ENCODE measurements at places on chromosomes 3 and 15. TPM values are rescaled to one million over a fixed set of nuclear protein-coding genes. Genes with fewer than 3 reads are reported as not detected.

The NMB gene
- 1.7 TPM for total RNA-seq

The LARP6 gene
- not detected for total RNA-seq

The GATM gene
- 2.9 TPM for total RNA-seq

The CMTM8 gene
- total RNA-seq = 2.7 TPM

The FEZF2 gene
- total RNA-seq = not detected

The HTR3E gene
- not detected for total RNA-seq

The CFAP91 gene
- total RNA-seq = 0.11 TPM

The SHQ1 gene
- total RNA-seq = 22.8 TPM

GRCh38 chr3:164465172-164465571 lies 613.1 kb downstream of the SI start:
- no peaks in the 10 kb centered on the region for H3K4me1 ChIP-seq
- no peak overlapping the region for H3K27ac ChIP-seq
- no peak overlapping the region for H3K4me3 ChIP-seq
- no peak for DNase-seq
- H3K36me3 ChIP-seq = no peaks in the 10 kb centered on the region

DNA sequence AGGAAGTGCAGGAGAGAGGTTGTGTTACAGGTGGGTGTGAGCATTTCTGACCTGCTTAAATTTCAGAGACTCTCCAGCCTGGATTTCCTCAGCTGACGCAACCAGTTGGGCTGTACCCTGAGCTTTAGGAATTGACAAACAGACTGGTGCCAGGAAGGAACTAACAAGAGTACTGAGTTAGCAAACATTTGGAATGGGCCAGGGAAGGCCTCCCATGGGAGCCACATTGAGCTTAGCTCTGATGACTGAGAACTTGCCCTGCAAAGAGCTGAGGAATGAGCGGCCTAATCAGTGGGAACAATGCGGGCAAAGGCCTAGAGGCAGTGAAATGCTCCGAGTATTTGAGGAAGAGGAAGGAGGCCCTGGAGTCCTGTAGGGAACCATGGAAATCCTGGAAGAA lies 254.2 kb downstream of the FEZF2 start:
- H3K4me1 ChIP-seq = no peaks in the 10 kb centered on the region
- H3K27me3 ChIP-seq = no peaks in the 10 kb centered on the region
- H3K27ac ChIP-seq = no peak overlapping the region
- no peaks in the 10 kb centered on the region for H3K36me3 ChIP-seq
- H3K4me3 ChIP-seq = no peak overlapping the region
- no peak for DNase-seq

DNA sequence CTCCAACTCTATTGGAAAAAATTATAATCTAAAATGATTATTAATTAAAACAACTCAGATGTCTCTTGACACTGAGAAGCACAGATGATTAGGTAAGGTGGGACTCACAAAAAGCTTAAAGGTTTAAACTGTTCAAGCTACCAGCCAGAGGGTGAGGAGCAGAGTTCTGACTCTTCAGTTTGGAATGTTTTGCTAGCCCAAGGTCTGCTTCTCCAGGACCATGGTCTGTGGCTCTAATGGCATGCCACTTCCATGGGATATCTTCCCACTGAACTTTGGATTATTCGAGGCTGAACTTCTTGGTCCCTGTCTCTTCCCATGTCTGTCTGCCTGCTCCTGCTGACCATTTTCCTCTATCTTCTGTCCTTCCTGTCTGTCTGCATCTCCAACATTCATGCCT lies 49.2 kb downstream of the CACNA2D3 start:
- no peaks in the 10 kb centered on the region for H3K36me3 ChIP-seq
- no peaks in the 10 kb centered on the region for H3K4me1 ChIP-seq
- no peak overlapping the region for H3K27ac ChIP-seq
- no peak overlapping the region for H3K4me3 ChIP-seq

GRCh38 chr3:12483872-12484197 lies 445 bp upstream of the TSEN2 start:
- H3K36me3 ChIP-seq = no peaks in the 10 kb centered on the region
- H3K4me3 ChIP-seq = peak overlapping the region; percentile 95
- DNase-seq = no peak
- peaks cover 27% of the 10 kb centered on the region for H3K4me1 ChIP-seq
- peak overlapping the region; percentile 95 for H3K27ac ChIP-seq

- H3K36me3 ChIP-seq = no peaks in the 10 kb centered on the region
- H3K4me1 ChIP-seq = no peaks in the 10 kb centered on the region
- H3K27me3 ChIP-seq = no peaks in the 10 kb centered on the region
- DNase-seq = no peak
- H3K27ac ChIP-seq = no peak overlapping the region
- H3K4me3 ChIP-seq = no peak overlapping the region
Observed at GRCh38 chr15:83720468-83720867, 66.5 kb downstream of the ADAMTSL3 start.

DNA sequence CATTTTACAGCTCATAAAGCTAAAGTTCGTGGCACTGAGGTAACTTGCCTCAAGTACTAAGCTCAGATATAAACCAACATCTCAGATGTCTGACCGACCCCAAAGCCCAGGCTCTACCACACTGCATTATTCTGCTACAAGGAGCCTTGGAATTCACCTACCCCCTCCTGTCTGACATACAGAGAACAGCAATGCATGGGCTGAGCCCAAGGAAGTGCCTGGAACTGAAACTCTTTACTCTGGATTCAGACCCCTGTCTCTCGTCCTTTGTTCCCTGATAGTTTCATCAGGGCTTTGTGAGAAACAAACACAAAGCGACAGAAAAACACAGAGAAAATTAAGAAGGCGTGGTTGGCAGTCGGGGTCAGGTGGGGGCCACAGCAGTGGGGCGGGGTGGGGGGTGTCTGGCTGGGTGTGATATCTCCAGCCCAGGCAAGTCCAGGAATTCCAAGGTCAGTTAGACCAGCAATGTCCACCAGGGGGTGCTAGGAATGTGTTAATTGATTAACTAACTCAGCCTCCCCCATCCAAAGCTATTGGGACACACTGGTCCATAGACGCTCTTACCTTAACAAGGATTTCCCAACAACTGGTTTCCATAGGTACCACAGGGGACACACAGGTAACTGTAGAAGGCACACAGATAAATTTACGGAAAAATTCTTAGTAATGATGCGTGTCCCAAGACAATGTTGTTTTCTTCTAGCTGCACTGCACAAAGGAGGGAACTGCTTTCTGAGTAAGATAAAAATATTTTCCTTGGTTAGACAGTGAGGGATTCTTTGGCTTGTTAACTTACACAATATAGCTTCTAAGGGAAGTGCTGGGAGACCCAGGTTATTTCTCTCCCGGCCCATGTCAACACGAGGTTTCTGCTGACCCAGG lies 18.8 kb upstream of the SSUH2 start:
- H3K27ac ChIP-seq = no peak overlapping the region
- no peak overlapping the region for H3K4me3 ChIP-seq
- H3K4me1 ChIP-seq = no peaks in the 10 kb centered on the region
- H3K27me3 ChIP-seq = peaks cover 24% of the 10 kb centered on the region
- DNase-seq = no peak

DNA sequence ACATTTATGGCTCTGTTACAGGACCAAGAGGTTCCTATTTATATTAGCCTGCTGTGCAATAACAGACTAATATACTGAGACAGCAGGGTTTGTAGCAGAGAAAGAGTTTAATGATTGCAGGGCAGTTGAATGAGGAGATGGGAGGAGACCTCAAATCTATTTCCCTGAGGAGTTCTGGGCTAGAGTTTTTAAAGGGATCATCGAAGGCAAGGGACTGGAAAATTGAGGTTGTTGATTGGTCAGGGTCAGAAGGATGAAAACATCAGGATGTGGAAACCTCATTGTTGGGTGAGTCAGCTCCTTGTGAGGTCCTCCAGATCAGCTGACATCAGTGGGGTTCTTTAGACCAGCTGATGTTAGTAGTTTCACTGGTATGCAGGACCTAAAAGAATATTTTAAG lies 60.6 kb upstream of the GOLGA8B start:
- no peak for DNase-seq
- no peak overlapping the region for H3K27ac ChIP-seq
- peaks cover 15% of the 10 kb centered on the region for H3K27me3 ChIP-seq
- H3K4me1 ChIP-seq = peaks cover 2% of the 10 kb centered on the region
- H3K4me3 ChIP-seq = no peak overlapping the region

- H3K27ac ChIP-seq = no peak overlapping the region
- no peaks in the 10 kb centered on the region for H3K27me3 ChIP-seq
- no peak overlapping the region for H3K4me3 ChIP-seq
- no peaks in the 10 kb centered on the region for H3K36me3 ChIP-seq
- no peaks in the 10 kb centered on the region for H3K4me1 ChIP-seq
Observed at GRCh38 chr3:178302966-178303930, 233.0 kb upstream of the KCNMB2 start.

GRCh38 chr15:48282216-48282615 lies 49.0 kb upstream of the DUT start:
- no peaks in the 10 kb centered on the region for H3K36me3 ChIP-seq
- DNase-seq = no peak
- no peak overlapping the region for H3K4me3 ChIP-seq
- H3K27ac ChIP-seq = no peak overlapping the region

DNA sequence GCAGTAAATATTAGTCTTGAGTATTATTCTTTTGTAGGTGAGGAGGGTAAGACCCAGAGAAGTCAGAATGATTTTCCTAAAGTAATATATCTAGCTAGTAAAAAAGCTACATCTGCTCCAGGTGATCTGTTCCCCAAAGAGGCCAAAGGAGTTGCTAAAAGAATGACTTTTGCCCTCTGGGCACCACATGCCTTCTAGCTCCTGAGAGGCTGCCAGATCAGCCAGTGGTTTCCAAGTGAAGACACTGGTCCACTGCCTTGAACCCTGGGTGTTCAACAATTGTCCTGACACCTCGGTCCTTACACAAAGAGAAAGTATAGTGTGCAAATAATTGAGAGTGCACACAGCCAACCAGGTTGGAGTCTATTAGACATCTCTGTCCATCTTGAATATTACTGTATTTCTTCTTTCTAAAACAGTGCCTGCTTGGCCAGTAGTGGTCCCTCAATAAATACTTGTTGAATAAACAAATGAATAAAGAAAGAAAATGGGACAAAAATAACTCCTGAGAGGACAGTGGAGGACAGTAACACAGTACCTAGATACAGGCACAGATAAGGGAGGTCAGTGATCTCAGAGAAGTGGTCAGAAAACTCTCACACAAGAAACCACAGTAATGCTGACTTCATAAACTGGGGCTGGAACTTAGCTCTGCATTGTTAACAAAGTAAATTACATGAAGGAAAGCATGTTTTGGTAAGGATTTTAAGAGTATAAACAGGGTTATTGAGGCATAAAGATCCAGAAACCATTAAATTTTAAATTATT lies 56.6 kb upstream of the CSTA start:
- H3K27ac ChIP-seq = no peak overlapping the region
- peaks cover under 1% of the 10 kb centered on the region for H3K36me3 ChIP-seq

- no peak for DNase-seq
- H3K27ac ChIP-seq = no peak overlapping the region
- peaks cover 3% of the 10 kb centered on the region for H3K27me3 ChIP-seq
- no peaks in the 10 kb centered on the region for H3K36me3 ChIP-seq
- H3K4me1 ChIP-seq = no peaks in the 10 kb centered on the region
Observed at GRCh38 chr3:56373386-56373785, 94.9 kb downstream of the ERC2 start.

DNA sequence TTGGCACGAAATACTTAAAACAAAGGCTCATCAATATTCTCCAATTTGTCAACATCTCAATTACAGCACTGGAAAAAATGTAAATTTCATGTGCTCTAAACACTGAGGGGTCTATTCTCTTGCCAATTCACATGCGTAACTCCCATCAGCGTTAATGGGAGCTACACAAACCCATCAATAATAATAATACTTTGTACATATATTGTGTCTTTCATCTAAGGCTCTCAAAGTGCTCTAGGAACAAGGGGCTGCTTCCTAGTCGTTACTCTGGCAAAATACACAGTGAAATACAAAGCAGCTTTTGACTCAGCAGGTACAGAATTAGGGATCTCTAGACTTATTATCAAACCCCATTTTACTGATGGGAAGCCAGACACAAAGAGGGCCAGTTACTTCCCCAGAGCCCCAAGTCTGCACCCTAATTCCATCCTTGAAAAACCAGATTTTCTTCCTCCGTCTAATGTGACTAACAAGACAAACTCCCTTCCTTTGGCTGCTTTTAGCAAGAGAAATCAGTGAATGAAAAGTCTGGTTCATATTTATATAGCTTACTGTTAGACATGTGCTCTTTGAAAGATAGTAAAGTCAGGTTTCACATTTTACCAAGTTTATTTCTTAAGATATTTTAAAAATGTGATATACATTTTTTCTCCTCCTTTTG lies 20.0 kb downstream of the MEIS2 start:
- no peaks in the 10 kb centered on the region for H3K4me1 ChIP-seq
- DNase-seq = no peak
- no peaks in the 10 kb centered on the region for H3K36me3 ChIP-seq
- H3K4me3 ChIP-seq = no peak overlapping the region
- no peaks in the 10 kb centered on the region for H3K27me3 ChIP-seq

Data from activated naive CD8-positive, alpha-beta T cell treated with anti-CD3 and anti-CD28 coated beads, Interleukin-2, amount 10 ng/mL, durations not matched to agents 7 days and 5 days (primary cell).